Activated CD8-positive, alpha-beta T cell treated with anti-CD3 and anti-CD28 coated beads for 36 hours (primary cell): ENCODE measurements at places on chromosomes 16 and 17.

GRCh38 chr17:40499551-40500189, 1.8 kb downstream of the TNS4 start:
- no peaks in the 10 kb centered on the region for H3K4me1 ChIP-seq
- H3K36me3 ChIP-seq, result no peaks in the 10 kb centered on the region
- H3K27me3 ChIP-seq, result peaks cover 8% of the 10 kb centered on the region
- no peak overlapping the region for H3K4me3 ChIP-seq
- DNase-seq, result no peak

GRCh38 chr16:84072014-84072413, 29.4 kb upstream of the SLC38A8 start:
- no peak for DNase-seq
- peaks cover 41% of the 10 kb centered on the region for H3K36me3 ChIP-seq
- H3K27ac ChIP-seq, result no peak overlapping the region
- H3K4me1 ChIP-seq, result no peaks in the 10 kb centered on the region
- no peak overlapping the region for H3K4me3 ChIP-seq

GRCh38 chr17:38325221-38325851, 18.4 kb downstream of the GPR179 start:
- H3K27me3 ChIP-seq, result no peaks in the 10 kb centered on the region
- peaks cover 7% of the 10 kb centered on the region for H3K4me1 ChIP-seq
- peaks cover 19% of the 10 kb centered on the region for H3K36me3 ChIP-seq
- no peak overlapping the region for H3K4me3 ChIP-seq
- DNase-seq, result no peak
- H3K27ac ChIP-seq, result peak overlapping the region; percentile 68

DNA sequence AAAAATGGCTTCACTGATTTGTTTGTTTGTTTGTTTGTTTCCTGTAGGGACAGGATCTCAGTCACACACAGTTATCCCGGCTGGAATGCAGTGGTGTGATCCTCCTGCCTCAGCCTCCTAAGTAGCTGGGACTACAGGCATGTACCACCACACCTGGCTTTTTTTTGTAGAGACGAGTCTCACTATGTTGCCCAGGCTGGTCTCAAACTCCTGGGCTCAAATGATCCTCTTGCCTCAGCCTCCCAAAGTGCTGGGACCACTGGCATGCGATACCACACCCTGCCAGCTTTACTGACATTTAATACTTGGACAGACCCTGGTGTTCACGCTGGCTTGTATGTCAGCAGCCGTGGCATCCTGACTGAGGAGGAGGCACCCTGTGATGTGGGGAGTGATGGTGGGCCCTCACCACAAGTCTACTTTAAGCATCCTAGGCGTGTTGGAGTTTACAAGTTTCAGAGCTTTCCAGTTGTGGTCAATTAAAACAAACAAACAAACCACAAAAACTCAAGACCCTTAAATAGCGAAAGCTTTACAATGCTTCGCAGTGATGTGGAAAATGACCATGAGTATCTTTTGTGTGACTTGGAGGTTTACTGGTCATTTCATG, 5.1 kb downstream of the ABCA3 start:
- H3K27ac ChIP-seq, result no peak overlapping the region
- DNase-seq, result no peak
- H3K4me3 ChIP-seq, result no peak overlapping the region
- H3K4me1 ChIP-seq, result peaks cover 15% of the 10 kb centered on the region
- no peaks in the 10 kb centered on the region for H3K36me3 ChIP-seq

GRCh38 chr17:1413281-1413791, 13.3 kb upstream of the YWHAE start:
- H3K27me3 ChIP-seq, result no peaks in the 10 kb centered on the region
- no peaks in the 10 kb centered on the region for H3K4me1 ChIP-seq
- no peak overlapping the region for H3K4me3 ChIP-seq
- no peak for DNase-seq

DNA sequence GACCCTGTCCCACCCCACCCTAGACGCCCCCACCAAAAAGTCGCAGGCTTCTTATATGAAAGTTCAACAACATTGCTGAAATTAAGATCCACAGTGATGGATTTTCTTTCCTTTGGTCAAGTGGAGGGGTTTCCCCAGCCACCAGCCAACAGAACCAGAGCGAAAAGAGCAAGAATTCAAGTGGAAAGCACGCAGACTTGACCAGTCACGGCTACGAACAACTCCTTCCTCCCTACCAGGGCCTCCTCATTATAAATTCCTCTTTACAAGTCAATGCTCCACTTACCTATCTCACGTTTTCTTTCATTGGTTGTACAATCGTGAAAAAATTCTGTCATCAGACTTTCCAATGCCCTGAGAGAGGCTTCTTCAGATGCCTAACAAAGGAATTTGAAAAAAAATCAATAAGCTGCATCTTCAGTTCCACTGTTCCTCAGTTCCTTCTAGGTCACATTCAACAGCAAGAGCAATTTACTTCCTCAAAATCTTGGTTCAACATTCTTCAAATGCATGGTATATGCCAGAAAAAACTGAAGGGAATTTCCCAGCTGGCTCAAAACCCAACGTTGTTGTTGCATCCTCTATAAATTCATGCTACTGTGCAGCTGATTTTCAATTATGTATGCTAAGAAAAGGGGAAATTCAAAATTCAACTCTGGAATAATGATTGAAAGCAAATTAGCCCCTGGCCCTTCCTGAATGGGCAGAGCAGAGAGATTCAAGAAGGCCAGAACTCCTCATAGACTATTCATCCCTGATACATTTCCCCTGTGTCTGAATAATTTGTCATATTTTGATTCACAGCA, 30.9 kb downstream of the XPO6 start:
- no peak overlapping the region for H3K4me3 ChIP-seq
- no peaks in the 10 kb centered on the region for H3K27me3 ChIP-seq
- H3K4me1 ChIP-seq, result peaks cover 70% of the 10 kb centered on the region

DNA sequence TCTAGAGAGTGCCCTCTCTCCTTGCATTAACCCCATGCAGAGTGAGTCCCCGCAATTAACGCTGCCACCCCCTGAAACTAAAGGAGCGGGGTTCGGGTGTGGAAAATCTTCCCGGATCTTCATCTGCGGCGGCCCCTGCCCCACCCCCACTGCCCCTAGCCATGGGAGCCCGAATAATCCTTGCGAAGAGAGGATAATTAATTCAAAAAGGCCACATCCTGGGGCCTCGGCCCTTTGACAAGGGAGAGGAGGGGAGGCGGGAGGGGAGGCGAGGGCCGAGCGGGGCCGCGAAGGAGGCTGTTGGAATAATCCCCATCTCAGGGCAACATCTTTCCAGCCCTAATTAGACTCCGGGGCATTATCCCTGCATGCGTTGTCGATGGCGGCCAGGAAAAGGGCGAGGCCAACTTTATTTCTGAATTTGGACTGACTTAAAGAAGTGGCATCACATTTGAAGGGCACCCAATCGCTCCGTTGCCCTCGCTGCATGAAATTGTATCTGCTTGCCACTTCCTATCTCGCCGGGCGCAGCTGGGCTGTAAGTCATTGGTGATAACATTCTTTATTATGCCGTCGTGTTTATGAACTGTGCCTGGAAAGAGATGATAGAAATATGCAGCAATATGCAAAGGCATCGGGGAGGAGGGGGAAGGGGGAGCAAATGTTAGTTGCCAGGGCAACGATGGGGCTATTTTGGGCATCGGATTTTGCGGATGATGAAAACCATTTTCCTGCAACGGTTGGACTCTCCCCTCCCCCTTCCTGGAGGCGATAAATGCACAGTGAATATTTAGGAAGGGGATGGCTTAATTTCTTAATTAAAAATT, 387.1 kb upstream of the TNRC6C start:
- peak overlapping the region; percentile 20 for H3K4me3 ChIP-seq
- H3K4me1 ChIP-seq, result peaks cover 7% of the 10 kb centered on the region
- H3K27me3 ChIP-seq, result peaks cover 6% of the 10 kb centered on the region
- H3K27ac ChIP-seq, result no peak overlapping the region

DNA sequence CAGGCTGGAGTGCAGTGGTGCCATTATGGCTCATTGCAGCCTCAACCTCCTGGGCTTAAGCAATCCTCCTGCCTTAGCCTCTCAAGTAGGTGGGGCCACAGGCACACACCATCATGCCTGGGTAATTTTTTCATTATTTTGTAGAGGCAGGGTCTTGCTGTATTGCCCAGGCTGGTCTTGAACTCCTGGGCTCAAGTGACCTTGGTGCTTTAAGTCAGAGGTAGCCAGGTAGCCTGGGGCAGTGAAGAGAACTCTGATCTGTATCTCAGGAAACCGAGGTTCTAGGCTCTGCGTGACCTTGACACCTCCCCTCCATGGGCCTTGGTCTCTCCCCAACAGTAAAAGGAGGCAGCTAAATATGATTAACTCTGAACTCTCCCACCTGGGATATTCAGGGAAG, 3.4 kb downstream of the CTF1 start:
- no peak for DNase-seq
- no peak overlapping the region for H3K4me3 ChIP-seq
- H3K36me3 ChIP-seq, result peaks cover 4% of the 10 kb centered on the region
- peaks cover 39% of the 10 kb centered on the region for H3K4me1 ChIP-seq
- H3K27ac ChIP-seq, result no peak overlapping the region
- no peaks in the 10 kb centered on the region for H3K27me3 ChIP-seq

DNA sequence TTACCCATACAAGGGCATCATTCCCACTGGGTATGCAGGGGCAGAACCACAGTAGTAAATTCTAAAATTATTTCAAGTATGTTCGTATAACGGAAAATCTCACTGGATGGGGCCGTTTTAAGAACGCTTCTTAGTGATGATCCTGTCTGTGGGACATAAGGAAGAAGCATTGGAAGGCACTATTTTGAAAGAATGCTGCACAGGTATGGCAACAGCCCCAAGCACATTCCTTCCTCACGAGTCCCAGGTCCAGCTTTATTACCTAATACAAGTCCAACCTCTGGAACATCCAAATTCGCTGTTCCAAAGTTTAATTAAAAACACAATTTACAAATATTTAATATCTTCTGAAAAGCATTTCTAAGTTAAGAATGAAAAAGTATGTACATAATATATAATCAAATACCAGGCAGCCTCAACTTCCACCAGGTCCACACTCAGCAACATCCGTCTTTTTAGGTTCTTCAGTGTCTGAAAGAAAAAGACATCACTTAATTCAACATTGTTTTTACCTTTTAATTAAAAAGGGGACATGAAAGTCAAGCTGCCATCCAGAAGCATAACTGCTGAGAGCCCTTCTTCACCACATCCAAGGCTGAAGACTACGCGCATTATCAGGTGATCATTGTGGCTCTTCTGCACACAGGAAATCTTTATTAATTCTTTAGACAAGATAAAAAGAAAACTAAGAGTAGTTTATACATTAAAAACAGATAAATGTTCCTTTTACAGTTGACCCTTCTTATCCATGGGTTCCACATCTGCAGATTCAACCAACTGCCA, 49.8 kb downstream of the BRD7 start:
- H3K27me3 ChIP-seq, result no peaks in the 10 kb centered on the region
- no peak overlapping the region for H3K4me3 ChIP-seq
- peak overlapping the region; percentile 75 for H3K27ac ChIP-seq
- no peak for DNase-seq
- peaks cover 48% of the 10 kb centered on the region for H3K36me3 ChIP-seq

DNA sequence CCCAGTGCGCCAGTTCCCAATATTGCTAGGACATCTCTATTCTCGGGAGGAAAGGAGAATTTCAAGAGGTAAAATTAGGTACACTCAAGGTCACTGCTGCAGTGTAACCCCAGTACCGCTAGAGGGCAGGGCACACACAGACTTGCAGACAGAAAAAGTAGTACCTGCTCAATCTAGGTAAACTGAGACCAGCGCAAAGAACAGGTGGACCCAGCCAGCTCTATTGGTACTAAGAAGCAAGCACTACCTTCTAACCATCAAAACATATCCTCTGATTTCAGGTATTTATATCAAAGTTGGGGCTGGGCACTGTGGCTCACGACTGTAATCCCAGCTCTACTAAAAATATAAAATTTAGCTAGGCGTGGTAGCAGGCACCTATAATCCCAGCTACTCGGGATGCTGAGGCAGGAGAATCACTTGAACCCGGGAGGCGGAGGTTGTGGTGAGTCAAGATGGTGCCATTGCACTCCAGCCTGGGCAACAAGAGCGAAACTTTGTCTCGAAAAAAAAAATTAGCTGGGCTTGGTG, 3.6 kb upstream of the WDR81 start:
- H3K4me1 ChIP-seq, result peaks cover 27% of the 10 kb centered on the region
- peak; percentile 82 for DNase-seq
- no peak overlapping the region for H3K27ac ChIP-seq
- no peaks in the 10 kb centered on the region for H3K36me3 ChIP-seq

GRCh38 chr16:56547120-56547948, 17.5 kb upstream of the MT4 start:
- H3K4me3 ChIP-seq, result no peak overlapping the region
- H3K27ac ChIP-seq, result no peak overlapping the region
- H3K4me1 ChIP-seq, result peaks cover 11% of the 10 kb centered on the region
- no peak for DNase-seq
- H3K36me3 ChIP-seq, result no peaks in the 10 kb centered on the region
- H3K27me3 ChIP-seq, result no peaks in the 10 kb centered on the region

GRCh38 chr16:12304861-12305596, 328.5 kb downstream of the SNX29 start:
- H3K36me3 ChIP-seq, result peaks cover 3% of the 10 kb centered on the region
- no peak for DNase-seq
- no peaks in the 10 kb centered on the region for H3K27me3 ChIP-seq

DNA sequence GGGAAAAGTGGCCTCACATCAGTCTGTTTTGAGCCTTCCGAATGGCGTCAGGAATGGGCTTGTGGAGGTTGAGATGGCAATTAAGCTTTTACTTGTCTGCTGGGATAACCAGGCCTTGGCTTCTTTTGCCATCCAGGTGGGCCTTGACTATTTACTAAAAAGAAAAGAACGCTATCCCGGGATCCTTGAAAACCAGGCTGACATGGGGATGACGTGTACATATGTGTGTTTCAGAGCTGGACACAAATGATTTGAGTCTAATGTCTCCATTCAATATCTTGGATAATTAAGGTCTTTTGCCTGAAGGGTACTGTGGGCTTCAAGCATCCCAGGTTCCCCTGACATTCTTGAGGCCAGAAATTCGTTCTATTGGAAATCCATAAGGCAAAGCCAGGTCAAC, 32.6 kb upstream of the HOXB13 start:
- peaks cover 53% of the 10 kb centered on the region for H3K27me3 ChIP-seq
- no peaks in the 10 kb centered on the region for H3K36me3 ChIP-seq
- H3K4me1 ChIP-seq, result no peaks in the 10 kb centered on the region
- no peak overlapping the region for H3K27ac ChIP-seq
- DNase-seq, result no peak

GRCh38 chr16:29756654-29757053, 10.9 kb upstream of the C16orf54 start:
- no peaks in the 10 kb centered on the region for H3K36me3 ChIP-seq
- no peak for DNase-seq
- peaks cover 22% of the 10 kb centered on the region for H3K4me1 ChIP-seq
- H3K27me3 ChIP-seq, result no peaks in the 10 kb centered on the region
- H3K27ac ChIP-seq, result no peak overlapping the region
- H3K4me3 ChIP-seq, result no peak overlapping the region

DNA sequence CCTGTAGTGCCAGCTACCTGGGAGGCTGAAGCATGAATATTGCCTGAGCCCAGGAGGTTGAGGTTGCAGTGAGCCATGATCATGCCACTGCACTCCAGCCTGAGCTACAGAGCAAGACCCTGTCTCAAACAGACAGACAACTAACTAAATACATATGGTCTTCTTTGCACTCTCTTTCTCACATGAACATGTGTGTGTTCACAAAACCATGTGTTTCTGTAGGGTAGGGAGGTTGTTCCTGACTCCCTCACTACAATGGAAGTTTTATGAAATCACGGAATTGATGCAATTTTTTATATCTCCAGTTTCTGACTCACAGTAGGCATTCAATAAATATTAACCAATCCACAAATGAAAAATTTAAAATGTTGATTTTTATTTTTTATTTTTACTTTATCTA, 48.5 kb downstream of the ABHD15 start:
- no peak for DNase-seq
- H3K36me3 ChIP-seq, result peaks cover 21% of the 10 kb centered on the region
- no peak overlapping the region for H3K4me3 ChIP-seq
- no peak overlapping the region for H3K27ac ChIP-seq
